Activated CD4-positive, alpha-beta memory T cell treated with anti-CD3 and anti-CD28 coated beads, Interleukin-2, amount 10 ng/mL, durations not matched to agents 7 days and 5 days (primary cell): ENCODE measurements at places on chromosomes 3 and 15.

GRCh38 chr15:35043373-35044095 is 41.6 kb downstream of the NANOGP8 start:
- DNase-seq, result no peak

DNA sequence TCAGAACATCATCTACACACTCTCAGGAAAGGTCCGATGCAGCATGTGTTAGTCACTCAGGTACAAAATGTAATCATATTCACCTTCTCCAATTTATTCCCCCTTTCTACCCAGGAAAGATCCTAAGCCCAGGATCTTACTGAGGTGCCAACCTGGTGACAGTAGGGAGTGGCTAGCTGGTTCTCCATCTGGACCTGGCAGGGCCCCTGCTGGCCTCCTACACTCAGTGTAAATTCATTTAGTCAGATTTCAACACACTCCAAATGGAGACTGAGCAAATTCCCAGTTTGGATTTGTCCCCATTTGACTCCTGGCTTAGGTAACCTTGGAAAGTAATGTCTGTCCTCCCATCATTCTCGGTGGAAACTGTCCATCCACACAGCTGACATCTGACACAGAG is 47.3 kb downstream of the SYNPR start:
- DNase-seq, result no peak

- DNase-seq, result peak; percentile 86
Measured at GRCh38 chr3:122092460-122093165, 37.5 kb downstream of the CD86 start.

- no peak for DNase-seq
Measured at GRCh38 chr15:89828281-89829145, 13.9 kb upstream of the ANPEP start.

DNA sequence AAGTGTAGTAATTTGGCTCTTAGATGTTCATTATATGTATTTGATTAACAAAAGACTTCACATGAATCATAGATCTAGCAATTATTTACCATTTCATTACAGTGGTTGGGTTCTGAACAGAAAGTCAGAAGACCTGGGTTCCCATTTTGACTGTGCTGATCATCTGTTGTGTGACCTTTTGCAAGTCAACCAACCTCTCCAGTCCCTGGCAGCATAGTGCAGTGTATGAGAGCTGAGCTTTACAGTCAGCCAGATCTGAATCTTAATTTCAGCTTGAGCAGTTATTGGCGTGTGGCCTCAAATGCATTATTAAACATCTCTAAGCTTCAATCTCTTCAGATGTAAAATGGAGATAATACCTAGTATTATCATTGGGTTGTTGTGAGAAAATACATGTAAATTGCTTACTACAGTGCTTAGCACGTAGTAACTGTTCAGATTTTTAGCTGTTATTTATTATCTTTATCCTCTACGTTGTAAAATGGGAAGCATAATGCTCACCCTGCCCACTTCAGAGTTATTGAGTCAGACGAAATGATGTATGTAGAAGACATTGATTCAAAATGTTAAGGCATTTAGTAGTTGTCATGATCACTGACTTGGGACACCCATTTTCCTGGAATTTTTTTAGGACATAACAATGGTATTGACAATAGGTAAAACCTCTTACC is 104.0 kb downstream of the KLHL25 start:
- peak; percentile 65 for DNase-seq

DNA sequence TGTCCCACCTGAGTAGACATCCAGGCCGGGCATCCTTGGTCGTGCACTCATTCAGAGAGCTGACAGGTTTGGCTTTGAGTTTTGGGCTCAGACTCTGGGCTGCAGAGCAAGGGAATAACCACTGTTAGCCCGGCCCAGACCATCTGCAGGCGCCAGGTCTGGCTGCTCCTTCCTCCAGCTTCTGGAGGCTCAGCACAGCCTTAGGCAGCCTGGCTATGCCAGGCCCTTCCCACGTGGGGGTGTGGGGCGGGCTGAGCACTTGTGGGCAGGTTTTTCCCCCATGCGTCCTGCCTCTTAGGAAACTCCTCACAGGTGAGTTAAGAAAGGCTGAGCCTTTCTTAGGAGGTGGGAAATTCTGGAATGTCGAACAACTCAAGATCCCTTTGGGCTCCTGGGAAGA is 11.2 kb downstream of the PLA2G4B start:
- DNase-seq, result no peak

GRCh38 chr3:155549087-155549486 is 195.8 kb downstream of the PLCH1 start:
- DNase-seq, result no peak
